CD4-positive, alpha-beta T cell treated with Interleukin-6 at 100 ng/mL for 8 hours (primary cell): ENCODE measurements at places on chromosomes 13 and 19.

DNA sequence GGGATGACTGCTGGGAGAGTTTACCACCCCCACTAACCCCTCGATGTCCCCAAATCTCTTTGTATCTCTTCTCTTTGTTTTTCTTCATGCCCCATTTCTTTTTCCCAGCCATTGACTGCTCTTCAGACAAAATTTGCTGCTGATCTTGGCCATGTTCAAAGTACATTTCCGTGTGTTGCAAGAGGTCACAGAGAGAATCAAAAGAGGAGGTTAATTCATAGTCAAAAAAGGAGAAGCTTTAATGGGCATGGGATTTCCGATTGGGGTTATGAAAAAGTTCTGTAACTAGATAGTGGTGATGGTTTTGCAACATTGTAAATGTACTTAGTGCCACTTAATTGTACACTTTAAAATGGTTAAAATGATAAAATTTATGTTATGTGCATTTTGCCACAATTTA lies 121.1 kb downstream of the FLT1 start:
- no peak for DNase-seq

DNA sequence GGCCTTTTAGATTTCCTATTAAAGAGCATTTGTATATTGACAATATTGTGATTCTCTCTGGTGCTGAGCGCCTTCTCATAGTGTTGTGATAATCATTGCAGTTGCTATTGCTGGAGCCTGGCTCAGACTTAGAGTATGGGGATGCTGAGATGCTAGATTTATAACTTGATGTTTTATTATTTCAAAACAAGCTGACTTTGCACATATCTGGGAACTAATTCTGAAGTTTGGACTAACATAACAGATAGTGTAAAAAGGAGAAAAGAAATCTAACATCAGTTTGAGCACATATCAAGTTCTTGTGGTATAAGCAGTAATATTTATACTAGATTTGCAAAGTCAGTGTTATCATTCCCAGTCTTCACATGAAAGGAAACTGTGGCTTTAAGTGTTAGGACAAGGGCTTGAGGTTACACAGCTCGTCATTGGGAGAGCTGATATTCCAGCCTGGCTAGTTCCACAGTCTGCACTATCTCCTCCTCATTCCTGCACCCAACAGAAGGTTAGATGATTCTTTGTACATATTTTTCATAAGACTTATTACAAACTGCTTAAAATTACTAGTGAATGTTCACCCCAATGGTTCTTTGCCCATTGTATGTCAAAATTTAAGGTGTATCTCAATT lies 279.8 kb downstream of the MTUS2 start:
- DNase-seq: no peak

- no peak for DNase-seq
These were observed 12.5 kb upstream of the MAP1S start for GRCh38 chr19:17706750-17707181.

DNA sequence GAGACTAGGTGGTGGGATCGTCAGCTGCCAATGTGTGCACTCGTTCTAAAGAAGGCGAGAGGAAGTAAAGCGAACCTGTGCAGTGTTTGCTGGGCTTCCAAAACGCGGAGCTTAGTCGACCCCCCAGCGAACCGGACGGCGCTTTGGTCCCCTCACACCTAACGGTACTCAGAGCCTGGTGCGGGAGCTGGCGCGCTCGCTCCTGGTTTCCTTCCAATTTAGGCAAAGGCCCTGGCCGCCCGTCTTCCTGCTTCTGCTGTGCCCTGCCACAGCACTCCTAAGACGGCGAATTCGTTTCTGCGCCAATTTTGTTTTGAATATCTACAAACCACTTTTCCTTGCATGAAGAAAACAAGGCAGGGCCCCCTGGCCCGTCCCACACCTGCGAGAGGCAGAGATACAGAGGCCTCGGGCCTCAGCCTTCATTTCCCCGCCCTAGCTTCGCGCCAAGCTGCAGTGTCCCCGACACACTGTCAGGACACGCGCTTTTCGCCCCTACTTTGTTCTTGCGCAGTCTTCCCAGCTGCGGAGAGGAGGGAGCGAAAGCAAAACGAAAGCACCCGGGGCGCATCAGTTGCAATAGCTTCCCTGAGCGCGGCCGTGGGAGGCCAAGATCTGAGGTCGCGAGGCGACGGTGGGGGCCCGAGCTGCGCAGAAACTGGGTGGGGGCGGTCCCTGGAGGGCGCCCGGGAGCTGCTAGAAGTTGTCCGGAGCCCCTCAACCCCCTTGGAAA lies 111.9 kb downstream of the KCNRG start:
- peak; percentile 49 for DNase-seq

DNA sequence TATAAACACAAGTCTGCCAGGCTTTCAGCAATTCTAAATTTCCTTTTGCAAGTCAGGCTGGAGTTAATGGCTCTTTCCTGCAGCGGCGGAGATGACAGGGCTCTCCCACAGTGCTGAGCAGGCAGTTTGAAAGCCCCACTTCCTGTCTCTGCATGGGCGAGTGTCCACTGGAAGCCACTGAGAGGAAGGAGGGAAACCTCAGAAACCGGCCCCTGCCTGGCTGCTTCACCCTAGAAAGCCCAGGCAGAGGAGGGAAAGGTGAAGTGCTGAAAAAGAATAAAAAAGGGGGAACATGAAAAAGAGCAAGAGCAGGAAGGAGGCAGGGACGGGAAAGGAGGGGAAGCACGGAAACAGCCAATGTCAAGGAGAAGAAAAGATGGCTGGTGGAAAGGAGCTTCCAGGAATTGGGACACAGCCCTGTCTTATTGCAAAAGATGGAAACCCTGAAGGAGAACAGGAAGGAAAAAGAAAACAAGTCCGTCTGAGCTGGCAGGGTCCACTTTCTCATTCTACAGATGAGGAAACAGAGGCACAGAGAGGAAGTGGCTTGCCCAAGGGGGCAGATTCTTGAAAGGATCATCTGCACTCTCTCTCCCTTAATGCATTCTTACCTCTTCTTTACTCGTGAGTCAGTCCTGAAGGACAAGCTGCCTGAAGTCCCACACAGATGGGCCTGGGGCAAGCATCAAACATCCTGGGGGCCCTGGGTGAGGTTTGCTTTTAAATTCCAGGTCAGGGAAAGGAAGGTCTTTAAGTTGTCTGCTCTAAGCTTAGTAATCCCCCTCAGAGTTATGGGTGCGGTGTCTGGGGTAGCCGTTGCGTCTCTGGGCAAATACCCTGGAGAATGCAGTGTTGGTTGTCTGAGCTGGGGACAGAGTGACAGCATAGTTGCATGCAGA lies 38.8 kb upstream of the ALOX5AP start:
- DNase-seq: no peak

- DNase-seq: no peak
These were observed 460.3 kb upstream of the KLHL1 start for GRCh38 chr13:70568571-70568970.

GRCh38 chr19:33688171-33688992 lies 66.6 kb downstream of the CHST8 start:
- no peak for DNase-seq

- DNase-seq: no peak
These were observed 13.6 kb upstream of the EPSTI1 start for GRCh38 chr13:43005460-43006236.

GRCh38 chr13:30355384-30355699 lies 48.0 kb upstream of the KATNAL1 start:
- DNase-seq: no peak

DNA sequence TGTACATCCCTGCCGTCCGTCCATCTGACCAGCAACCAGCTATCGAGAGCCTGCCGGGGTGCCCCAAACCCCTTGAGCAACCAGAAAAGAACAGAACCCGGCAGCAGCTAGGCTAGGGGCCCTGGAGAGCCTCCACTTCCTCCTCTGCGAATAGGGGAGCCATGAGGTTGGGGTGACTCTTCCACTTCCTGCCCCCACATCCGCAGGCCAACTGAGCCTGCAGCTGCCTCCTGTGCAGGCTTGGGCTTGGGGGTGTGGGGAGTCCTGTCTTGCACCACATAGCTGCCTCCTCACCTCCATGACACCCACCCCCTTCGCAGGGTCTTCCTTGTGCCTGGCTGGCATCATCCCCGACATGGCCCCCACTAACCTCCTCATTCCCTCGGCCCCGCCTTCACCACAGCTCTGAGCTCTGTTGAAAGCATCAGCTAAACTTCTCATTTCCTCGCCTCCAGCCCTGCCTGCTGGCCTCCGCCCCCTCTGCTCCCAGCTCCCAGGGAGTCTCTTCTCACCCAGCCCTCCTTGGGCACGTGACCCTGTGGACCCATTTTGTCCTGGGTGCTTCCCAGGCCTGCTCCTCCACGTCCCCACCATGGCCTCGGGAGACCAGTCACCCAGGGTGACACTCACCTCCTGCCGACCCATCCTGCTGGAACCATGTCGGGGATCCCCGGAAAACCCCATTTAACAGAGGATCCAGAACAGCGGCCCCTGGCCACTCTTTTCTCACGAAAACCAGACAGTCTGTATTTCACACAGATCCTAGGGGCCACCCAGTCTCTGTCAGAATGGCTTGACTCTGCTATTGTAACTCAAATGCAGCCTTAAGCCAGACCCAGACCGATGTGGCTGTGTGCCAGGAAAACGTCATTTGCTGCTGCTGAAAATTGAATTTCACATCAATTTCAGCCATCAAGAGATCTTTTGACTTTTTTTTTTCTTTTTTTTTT lies 50.4 kb downstream of the MYO9B start:
- peak; percentile 85 for DNase-seq

DNA sequence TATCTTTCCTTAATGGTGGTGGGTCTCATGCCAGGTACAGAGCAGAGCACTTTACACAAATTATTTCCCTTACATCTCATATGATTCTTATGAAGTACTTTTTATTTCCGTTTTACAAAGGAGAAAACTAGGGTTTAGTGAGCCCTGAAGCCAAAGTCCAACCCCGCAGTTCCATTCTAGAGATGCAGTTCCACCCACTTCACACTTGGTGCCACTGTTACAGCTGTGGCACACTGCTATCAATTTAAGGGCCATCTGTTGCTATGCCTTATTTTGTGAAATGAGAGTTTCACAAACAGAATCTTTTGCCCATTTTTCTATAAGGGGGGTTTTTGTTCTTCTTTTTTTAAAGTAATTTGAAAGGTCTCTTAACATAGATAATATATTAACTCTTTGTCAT lies 12.9 kb downstream of the MIPEP start:
- no peak for DNase-seq

DNA sequence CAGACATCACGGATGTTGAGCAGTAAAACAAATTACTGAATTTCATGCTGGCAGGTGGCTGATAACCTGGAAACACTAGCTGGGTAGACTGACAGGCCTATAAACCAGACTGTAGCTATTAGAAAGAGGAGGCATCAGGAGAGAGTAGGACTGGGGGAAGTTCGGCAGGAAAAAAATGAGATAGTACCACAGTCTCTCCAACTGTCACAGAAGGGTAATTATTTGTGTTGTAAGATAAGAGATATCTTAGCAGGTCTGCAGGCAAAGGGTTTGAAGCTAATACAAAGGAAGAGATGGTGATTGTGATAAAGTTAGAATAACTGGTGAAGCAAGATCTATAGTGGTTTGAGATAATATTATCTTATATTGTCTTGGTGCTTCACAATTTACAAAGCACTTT lies 41.7 kb downstream of the MIPEP start:
- DNase-seq: no peak

DNA sequence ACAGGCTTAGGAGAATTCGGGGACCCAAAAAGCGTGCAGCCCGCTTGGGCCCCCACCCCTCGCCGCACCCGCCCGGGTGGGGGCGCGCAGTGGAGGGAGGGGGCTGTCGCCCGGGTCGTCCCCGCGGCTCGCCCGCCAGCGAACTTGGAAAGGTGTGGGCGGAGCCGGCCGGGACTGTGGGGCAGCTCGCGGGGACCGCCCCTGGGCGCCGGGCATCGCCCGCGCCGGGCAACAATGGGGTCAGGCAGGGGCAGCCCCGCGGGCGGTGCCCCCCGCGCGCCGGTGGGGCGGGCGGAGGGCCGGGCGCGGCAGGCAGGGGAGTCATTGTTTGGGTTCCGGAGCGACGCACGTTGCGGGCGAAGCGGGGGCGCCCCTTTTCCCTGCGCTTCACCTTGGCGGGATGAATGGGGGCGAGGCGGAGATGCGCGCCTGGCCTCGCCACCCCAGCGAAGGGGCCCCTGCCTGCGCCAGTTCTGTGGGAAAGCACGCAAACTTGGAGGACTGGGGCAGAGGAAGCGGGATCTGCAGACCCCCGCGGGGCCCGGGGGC lies 647 bp upstream of the KLF12 start:
- DNase-seq: peak; percentile 38

- DNase-seq: no peak
These were observed 62.7 kb upstream of the ARGLU1 start for GRCh38 chr13:106630650-106631049.

DNA sequence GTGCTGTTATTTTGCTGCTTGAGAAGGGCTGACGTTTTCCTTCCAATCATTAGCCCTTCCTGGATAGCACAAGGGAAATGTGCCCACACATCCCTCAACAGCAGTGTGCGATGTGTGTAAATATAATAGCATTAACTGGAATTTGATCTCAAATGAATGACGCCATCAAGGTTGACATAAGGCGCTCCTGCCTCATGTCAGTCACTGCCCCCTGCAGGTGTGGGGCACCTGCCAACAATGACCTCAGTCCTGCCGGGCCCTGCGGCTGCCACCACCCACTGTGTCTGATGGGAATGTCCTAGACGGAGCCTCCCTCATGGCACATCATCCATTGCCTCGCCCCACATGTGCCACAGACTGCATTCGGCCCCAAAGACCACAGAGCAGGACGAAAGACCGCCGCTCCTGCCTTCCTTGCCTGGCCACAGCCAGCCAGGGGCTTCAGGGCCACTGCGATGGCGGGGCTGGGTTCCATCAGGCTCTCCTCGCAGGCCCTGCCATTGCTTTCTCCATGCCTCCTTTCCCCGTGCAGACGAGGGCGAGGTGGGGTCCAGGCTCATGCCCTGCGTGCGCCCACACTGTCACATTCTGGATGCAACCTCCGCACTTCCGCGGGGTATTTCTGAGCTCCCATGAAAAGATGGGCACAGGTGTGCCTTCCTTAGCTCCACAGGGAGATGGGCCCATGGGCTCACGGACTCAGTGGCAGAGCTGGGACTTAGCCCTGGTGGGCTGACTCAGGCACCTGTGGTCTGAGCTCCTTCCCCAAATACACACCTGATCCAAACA lies 146.7 kb downstream of the SOX1 start:
- DNase-seq: no peak

DNA sequence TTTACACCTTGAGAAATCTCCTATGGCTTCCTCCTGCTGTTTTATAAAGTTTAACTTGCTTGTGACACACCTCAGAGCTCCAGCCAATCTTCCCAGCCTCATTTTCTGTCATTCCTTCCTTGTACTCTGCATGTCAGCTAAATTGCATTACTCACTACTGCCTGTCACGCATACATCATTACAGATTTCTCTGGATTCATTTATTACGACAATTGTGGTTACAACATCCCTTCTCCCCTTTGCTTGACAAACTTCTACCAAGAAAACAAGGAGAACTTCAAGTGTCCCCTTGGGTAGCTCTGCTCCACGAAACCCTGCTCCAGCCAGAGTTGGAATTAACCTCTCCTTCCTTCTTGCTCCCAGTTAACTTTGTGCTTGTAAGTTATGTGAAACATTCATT lies 22.0 kb upstream of the GPR18 start:
- DNase-seq: no peak

- peak; percentile 6 for DNase-seq
These were observed 47.2 kb upstream of the POMP start for GRCh38 chr13:28611654-28612131.
